ENCODE measurements at places on chromosomes 12 and 14. TPM values are rescaled to one million over a fixed set of nuclear protein-coding genes. Genes with fewer than 3 reads are reported as not detected.

GRCh38 chr12:45880533-45880932 is 109.8 kb downstream of the SCAF11 start:
- no peaks in the 10 kb centered on the region for H3K27me3 ChIP-seq
- no peak overlapping the region for H3K4me3 ChIP-seq

- H3K4me3 ChIP-seq = peak overlapping the region; percentile 83
- H3K36me3 ChIP-seq = peaks cover 5% of the 10 kb centered on the region
- H3K4me1 ChIP-seq = peaks cover 44% of the 10 kb centered on the region
- DNase-seq = peak; percentile 65
- peak overlapping the region; percentile 91 for H3K27ac ChIP-seq
- no peaks in the 10 kb centered on the region for H3K27me3 ChIP-seq
These were observed 1.7 kb upstream of the FLRT2 start for GRCh38 chr14:85528080-85528896.

- peak; percentile 100 for DNase-seq
- H3K27me3 ChIP-seq = no peaks in the 10 kb centered on the region
- 0 out of 2 replicates have a peak, but pooled peaks cover 3% of the 10 kb centered on the region for H3K36me3 ChIP-seq
- H3K4me1 ChIP-seq = peaks cover 33% of the 10 kb centered on the region
- H3K27ac ChIP-seq = no peak within 1 kb of the TSS
These were observed at the start of gene HOXC13 for GRCh38 chr12:53938326-53939140. HOXC13 (plus strand) TSS chr12:53938831; CDS start chr12:53938907, 76 bp downstream.

GRCh38 chr12:42511656-42512055 is 77.9 kb downstream of the PRICKLE1 start:
- no peak overlapping the region for H3K4me3 ChIP-seq
- 0 out of 2 replicates have a peak, but pooled peaks cover 4% of the 10 kb centered on the region for H3K27me3 ChIP-seq
- DNase-seq = no peak
- no peak overlapping the region for H3K27ac ChIP-seq
- no peaks in the 10 kb centered on the region for H3K4me1 ChIP-seq

- DNase-seq = no peak
- H3K4me1 ChIP-seq = no peaks in the 10 kb centered on the region
- no peak overlapping the region for H3K27ac ChIP-seq
- H3K27me3 ChIP-seq = no peaks in the 10 kb centered on the region
- H3K36me3 ChIP-seq = no peaks in the 10 kb centered on the region
- no peak overlapping the region for H3K4me3 ChIP-seq
These were observed 61.9 kb upstream of the CMKLR1 start for GRCh38 chr12:108400900-108401480.

- H3K4me3 ChIP-seq = no peak overlapping the region
- H3K36me3 ChIP-seq = no peaks in the 10 kb centered on the region
- no peak overlapping the region for H3K27ac ChIP-seq
- DNase-seq = no peak
These were observed 138.0 kb downstream of the C12orf75 start for GRCh38 chr12:105468464-105468863.

GRCh38 chr14:34733245-34733644 is 18.9 kb upstream of the CFL2 start:
- H3K36me3 ChIP-seq = no peaks in the 10 kb centered on the region
- H3K27me3 ChIP-seq = no peaks in the 10 kb centered on the region
- DNase-seq = no peak
- H3K4me1 ChIP-seq = peaks cover 14% of the 10 kb centered on the region
- no peak overlapping the region for H3K4me3 ChIP-seq

GRCh38 chr12:85441741-85442140 is 161.7 kb downstream of the ALX1 start:
- no peaks in the 10 kb centered on the region for H3K36me3 ChIP-seq
- no peak overlapping the region for H3K4me3 ChIP-seq
- H3K27ac ChIP-seq = no peak overlapping the region
- no peak for DNase-seq
- no peaks in the 10 kb centered on the region for H3K27me3 ChIP-seq

DNA sequence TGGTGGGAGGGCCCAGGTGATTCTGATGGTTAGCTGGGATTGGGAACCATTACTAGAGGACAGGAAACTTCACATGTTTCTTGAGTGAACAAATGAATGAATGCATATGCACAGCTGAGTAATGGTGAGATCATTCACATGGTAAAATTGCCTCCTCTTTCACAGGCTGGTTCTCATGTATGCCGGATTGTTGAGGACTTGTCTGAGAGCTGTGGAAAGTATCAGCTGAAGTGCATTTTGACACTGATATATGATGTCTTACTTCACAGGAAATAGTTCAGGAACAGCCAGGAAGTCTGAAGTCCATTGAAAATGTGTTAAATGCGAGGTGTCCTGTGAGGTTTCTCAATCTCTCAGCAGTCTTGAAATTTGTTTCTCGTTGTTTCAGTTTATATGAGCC is 77.6 kb upstream of the DACT1 start:
- no peaks in the 10 kb centered on the region for H3K4me1 ChIP-seq
- DNase-seq = no peak
- H3K4me3 ChIP-seq = no peak overlapping the region

Gene SAMD15
- 0.82 TPM for total RNA-seq

GRCh38 chr12:16833376-16834015 is 227.5 kb upstream of the LMO3 start:
- H3K4me1 ChIP-seq = no peaks in the 10 kb centered on the region
- no peaks in the 10 kb centered on the region for H3K36me3 ChIP-seq
- H3K4me3 ChIP-seq = no peak overlapping the region
- no peak for DNase-seq

DNA sequence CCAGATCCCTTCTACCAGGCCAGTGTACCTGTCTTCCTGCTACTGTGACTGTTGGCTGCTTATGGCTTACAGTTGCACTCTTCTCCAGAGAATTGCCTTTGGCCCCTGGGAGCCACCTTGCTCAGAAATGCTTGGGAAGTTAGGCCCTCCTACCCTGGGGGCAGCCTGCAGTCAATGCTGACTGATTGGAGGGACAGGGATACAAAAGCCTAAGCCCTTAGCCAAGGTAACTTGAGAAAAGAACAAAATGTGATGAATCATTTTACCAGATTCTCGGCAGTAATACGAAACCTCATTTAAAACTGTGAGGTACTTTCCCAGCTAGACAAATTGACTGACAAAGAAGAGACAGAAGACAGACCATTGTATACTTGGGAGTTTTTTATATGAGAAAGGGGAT is 47.3 kb downstream of the PTCSC3 start:
- no peak for DNase-seq
- no peaks in the 10 kb centered on the region for H3K27me3 ChIP-seq
- H3K27ac ChIP-seq = no peak overlapping the region

GRCh38 chr12:87117526-87117925 is 861.3 kb upstream of the MGAT4C start:
- H3K36me3 ChIP-seq = no peaks in the 10 kb centered on the region
- H3K4me1 ChIP-seq = no peaks in the 10 kb centered on the region
- H3K4me3 ChIP-seq = no peak overlapping the region
- no peaks in the 10 kb centered on the region for H3K27me3 ChIP-seq
- no peak overlapping the region for H3K27ac ChIP-seq

GRCh38 chr14:92500491-92500941 is 13.1 kb upstream of the RIN3 start:
- no peak for DNase-seq
- H3K36me3 ChIP-seq = no peaks in the 10 kb centered on the region
- no peak overlapping the region for H3K4me3 ChIP-seq
- H3K4me1 ChIP-seq = peaks cover 30% of the 10 kb centered on the region
- H3K27me3 ChIP-seq = no peaks in the 10 kb centered on the region
- H3K27ac ChIP-seq = no peak overlapping the region

DNA sequence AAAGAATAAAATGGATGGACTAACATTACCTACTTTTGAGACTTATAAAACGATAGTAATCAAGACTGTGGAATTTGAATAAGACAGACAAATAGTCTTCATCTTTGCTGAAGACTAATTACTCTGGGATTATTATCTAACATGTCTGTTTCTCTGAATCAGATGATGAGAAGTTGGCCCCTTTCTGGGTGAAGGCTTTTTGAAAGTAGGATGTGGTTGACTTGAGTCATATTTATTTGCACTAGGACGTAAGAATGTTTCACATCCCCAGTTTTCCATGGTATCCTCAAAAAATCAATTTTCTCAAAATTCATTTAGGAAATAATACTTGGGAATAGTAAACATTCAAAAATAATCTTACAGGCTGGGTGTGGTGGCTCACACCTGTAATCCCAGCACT is 31.8 kb downstream of the PKP2 start:
- no peak for DNase-seq
- no peak overlapping the region for H3K27ac ChIP-seq
- H3K36me3 ChIP-seq = peaks cover 14% of the 10 kb centered on the region
- no peak overlapping the region for H3K4me3 ChIP-seq
- H3K27me3 ChIP-seq = no peaks in the 10 kb centered on the region
- no peaks in the 10 kb centered on the region for H3K4me1 ChIP-seq

DNA sequence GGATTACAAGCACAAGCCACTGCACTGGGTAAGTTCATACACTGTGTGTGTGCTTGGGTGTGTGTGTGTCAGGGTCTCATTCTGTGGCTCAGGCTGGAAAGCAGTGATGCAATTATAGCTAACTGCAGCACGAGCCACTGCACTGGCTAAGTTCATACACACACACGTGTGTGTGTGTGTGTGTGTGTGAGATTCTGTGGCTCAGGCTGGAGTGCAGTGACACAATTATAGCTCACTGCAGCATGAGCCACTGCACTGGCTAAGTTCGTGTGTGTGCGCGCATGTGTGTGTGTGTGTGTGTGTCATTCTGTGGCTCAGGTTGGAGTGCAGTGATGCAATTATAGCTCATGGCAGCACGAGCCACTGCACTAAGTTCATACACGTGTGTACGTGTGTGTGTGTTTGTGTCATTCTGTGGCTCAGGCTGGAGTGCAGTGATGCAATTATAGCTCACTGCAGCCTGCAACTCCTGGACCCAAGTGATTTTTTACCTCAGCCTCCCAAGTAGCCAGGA is 85.4 kb downstream of the HECTD1 start:
- no peaks in the 10 kb centered on the region for H3K27me3 ChIP-seq
- H3K4me1 ChIP-seq = no peaks in the 10 kb centered on the region
- H3K4me3 ChIP-seq = no peak overlapping the region
- DNase-seq = no peak
- no peak overlapping the region for H3K27ac ChIP-seq
- H3K36me3 ChIP-seq = peaks cover 82% of the 10 kb centered on the region

GRCh38 chr14:59919570-59920377 is at the start of gene LRRC9:
LRRC9 (plus strand) TSS chr14:59920144.
- no peak for DNase-seq
- H3K4me3 ChIP-seq = no peak within 1 kb of the TSS
- H3K27ac ChIP-seq = no peak within 1 kb of the TSS
- no peaks in the 10 kb centered on the region for H3K4me1 ChIP-seq
- H3K36me3 ChIP-seq = no peaks in the 10 kb centered on the region

DNA sequence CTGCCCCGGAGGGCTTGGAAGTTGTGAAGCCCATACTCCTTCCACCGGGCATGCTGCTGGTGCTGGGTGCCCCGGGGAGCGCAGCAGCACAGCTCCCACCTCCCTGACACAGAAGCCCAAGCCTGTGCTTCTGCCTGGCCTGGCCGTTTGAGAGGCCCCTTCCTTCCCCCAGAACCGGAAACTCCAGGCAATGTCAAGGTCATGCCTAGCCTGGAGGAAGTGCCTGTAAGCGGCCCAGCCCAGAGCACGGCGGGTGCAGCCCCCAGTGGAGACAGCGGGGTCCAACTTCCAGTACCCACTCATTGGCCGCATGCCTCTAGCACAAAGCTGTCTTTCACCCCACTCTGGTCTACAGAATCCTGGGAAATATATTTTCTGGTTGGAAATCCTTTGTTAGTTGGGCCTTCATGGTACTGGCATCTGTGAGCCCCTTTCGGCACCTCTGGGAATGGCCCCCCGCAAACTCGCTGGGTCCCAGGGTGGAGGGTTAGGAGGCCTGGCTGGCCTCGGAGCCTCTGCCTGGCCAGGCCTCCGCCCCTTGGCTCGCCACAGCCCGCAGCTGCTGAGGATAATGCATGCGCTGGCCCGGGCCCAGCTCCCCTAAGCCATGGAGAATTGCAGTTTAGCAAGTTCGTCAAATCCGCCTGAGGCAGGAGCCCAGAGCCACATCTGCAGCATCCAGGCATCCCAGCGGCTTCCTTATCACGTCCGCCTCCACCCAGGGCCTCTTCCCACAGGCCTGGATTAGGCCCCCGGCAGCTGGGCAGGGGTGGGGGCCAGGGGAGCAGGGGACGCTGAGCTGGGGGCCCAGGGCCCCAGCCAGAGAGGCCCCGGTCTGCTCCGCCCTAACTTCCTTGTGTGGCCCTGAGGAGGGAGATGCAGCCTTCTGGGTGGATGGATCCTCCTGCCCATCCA is 48.9 kb upstream of the DLK1 start:
- no peak overlapping the region for H3K4me3 ChIP-seq
- no peak overlapping the region for H3K27ac ChIP-seq
- no peak for DNase-seq
- H3K27me3 ChIP-seq = no peaks in the 10 kb centered on the region
- H3K4me1 ChIP-seq = peaks cover 41% of the 10 kb centered on the region
- H3K36me3 ChIP-seq = no peaks in the 10 kb centered on the region

GRCh38 chr12:49030714-49031572 is 12.4 kb upstream of the PRKAG1 start:
- H3K4me1 ChIP-seq = no peaks in the 10 kb centered on the region
- no peak overlapping the region for H3K27ac ChIP-seq
- H3K4me3 ChIP-seq = no peak overlapping the region
- H3K36me3 ChIP-seq = peaks cover 93% of the 10 kb centered on the region
- DNase-seq = peak; percentile 39
- no peaks in the 10 kb centered on the region for H3K27me3 ChIP-seq

GRCh38 chr14:28779456-28779855 is 12.9 kb downstream of the FOXG1 start:
- H3K4me3 ChIP-seq = no peak overlapping the region
- DNase-seq = no peak
- H3K27ac ChIP-seq = no peak overlapping the region
- no peaks in the 10 kb centered on the region for H3K4me1 ChIP-seq
- H3K36me3 ChIP-seq = no peaks in the 10 kb centered on the region
- peaks cover 68% of the 10 kb centered on the region for H3K27me3 ChIP-seq

Gene NAV3
- 58.0 TPM for total RNA-seq

DNA sequence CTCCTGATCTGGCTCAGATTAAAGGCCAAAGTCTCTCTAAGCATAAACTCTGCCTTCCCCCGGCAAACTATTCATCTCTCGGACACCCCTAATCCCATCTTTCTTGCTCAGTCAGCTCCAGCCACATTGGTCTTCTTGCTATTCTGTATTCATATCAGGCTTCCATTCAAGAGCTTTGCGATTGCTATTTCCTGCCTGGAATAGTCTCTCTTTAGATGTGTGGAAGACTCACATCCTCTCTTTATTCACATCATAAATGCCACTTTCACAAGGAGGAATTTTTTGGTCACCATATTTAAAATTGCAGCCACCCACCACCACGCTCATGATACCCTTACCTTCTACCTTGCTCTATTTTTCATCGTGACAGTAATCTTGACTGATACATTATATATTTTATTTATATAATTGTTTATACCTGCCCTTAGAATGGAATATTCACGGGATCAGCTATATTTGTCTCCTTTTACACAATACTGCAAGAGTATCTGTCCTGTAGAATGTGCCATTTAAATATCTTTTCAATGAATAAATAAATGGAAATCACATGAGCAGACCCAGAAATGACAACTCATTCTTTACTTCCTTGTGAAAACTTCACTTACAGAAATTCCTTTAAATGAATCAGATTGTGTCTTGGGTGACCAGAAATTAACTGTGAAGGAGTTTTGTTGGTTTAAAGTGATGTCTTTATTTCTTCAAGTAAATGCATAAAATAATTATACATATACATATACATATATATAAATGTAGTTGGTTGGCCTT is 780.6 kb upstream of the FLRT2 start:
- DNase-seq = no peak
- H3K36me3 ChIP-seq = no peaks in the 10 kb centered on the region
- no peaks in the 10 kb centered on the region for H3K4me1 ChIP-seq
- no peaks in the 10 kb centered on the region for H3K27me3 ChIP-seq
- no peak overlapping the region for H3K27ac ChIP-seq

Gene GLIPR1L1
- total RNA-seq = not detected

Gene GDF3
- total RNA-seq = not detected

Gene CRADD
- total RNA-seq = 18.8 TPM
